ENCODE measurements at places on chromosomes 1 and 21. TPM values are rescaled to one million over a fixed set of nuclear protein-coding genes. Genes with fewer than 3 reads are reported as not detected.

The SPOCD1 gene
- not detected for total RNA-seq

The NBPF1 gene
- 7.6 TPM for total RNA-seq

- DNase-seq: no peak
Observed at GRCh38 chr1:109482791-109483671, 674 bp upstream of the ATXN7L2 start.

The DIP2A gene
- 29.7 TPM for total RNA-seq

The ACTL8 gene
- not detected for total RNA-seq

DNA sequence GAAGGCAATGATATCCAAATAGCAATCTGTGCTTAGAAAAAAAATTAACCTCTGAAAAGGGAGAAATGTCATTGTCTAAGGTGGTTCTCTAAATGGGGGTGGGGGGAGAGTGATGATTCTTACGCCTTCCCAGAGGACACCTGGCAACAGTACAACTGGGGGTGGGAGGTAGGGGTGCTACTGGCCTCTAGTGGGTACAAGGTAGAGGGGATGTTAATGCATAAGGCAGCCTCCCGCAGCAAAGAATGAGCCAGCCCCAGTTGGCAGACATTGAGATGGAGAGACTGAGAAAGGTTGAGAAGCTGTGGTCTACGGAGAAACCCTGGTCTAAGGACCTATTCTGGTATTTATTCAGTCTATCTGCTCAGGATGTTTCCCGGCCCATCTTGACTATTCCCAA, 472.2 kb upstream of the RUNX1 start:
- no peak for DNase-seq

The RRP1 gene
- total RNA-seq: 87.4 TPM

DNA sequence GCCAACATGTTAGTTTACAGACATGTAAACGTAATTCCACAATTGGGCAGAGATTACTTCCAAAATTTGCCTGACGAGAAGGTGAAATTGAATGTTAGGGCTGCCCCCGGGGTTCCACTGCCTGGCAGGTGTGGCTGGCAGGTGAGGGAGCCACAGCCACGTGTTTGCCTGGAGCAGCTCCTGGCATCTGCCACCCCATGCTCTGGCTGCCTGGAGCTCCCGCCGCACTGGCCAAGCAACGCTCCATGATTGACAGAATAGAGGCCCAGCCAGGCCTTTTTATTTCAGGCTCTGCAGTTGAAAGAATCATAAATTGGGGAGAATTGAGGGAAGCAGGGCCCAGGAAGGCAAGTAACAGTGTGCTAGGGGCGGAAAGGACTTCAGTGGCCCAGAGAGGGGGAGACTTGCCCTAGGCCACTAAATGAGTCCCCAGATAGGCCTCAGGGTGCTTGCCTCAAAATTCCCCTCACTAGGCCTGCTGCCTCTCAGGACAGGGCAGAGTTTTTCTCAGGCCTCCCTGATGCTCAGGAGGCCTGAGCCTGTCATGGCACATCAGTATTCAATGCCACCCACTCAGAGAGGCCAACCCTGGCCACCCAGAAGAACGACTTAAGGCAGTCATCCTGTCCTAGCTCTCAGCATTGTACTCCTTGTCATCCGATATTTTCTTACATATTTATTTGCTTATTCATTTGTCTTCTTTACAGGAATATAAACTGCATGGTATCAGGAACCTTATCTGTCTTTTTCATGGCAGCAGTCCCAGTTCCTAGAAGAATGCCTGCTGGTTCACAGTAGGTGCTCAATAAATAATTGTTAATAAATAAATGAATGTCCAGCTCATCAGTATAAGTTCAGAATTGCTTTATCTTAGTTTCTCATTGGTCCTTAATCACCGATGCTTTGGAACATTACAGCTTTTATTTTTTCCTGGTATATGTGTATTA, 16.6 kb upstream of the S1PR1 start:
- no peak for DNase-seq

DNA sequence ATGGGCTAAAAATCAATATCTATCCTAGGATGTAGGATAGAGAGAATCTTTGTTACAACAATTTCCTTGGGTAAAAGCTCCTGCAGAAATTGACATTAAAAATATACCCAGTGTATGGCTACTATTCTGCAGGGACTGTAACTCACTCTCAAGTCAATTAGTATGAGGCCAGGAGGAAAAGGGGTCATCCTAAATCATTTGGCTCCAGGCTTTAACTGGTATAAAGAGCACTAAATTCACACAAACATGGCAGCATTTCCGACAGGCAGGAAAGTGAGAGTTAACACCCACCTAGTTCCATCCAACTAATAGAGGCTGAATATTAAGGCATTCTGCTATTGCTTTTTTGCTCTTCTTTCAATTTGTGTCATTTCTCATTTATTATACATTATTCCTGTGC, 218.6 kb upstream of the C1orf87 start:
- no peak for DNase-seq

GRCh38 chr1:199132006-199132405, 493.2 kb downstream of the PTPRC start:
- no peak for DNase-seq

The LDLRAD2 gene
- not detected for total RNA-seq

The HAPLN2 gene
- not detected for total RNA-seq

DNA sequence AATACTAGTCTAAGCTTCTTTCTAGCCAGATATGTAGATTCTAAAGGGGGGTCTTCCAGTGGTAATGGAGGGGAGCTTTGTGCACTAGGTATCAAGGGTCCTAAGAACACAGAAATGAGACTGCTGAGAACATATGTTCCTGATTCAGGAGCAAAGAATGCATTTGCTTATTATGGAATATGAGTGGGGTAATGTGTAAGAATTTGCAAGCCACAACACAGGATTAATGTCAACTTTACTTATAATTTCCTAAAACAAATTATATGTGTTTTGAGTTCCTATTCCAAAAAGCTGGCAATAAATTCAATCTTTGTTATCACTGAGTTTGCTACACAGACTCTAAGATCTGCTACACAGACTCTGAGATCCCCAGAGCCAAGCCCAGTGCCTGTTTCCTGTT, 357.0 kb upstream of the PTBP2 start:
- DNase-seq: no peak

The LIPI gene
- not detected for total RNA-seq

DNA sequence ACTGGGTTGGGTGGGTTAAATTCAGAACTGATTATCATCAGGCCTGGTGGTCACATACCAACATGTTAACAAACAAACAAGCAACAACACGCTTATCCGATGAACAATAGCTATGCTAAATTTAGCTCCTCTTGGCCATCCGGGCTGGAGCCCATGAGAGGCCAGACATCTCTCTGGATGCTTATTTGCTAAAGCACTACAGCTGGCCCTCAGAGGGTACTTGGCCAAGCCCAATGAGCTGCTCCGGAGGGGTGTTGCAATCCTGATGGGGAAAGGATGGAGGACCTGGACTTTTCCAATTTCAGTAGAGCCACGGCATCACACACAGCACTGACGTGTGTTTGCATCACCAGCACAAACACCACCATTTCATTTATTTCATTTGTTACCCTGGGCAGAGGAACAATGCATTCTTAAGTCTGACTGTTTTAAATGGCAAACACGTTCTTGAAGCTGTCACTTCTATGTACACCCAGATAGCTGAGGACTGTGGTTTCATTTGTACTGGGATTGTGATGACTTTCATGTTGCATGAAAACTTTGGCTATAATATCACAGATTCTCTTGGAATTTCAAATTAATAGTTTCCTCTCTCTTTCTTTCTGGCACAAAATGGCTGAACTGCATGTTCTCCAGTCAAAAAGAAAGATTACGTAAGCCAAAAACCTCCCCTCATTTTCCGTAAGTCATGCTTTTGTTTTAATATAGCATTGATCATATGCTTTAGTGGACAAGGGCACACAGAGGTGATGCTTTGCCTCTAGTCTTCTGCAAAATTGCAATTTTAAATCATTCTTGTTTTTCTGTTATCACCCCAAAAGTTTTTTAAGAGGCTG, 359.8 kb upstream of the KAZN start:
- DNase-seq: no peak

GRCh38 chr1:33738976-33739375, 124.9 kb upstream of the HMGB4 start:
- DNase-seq: no peak

The ORC1 gene
- total RNA-seq: 39.8 TPM

DNA sequence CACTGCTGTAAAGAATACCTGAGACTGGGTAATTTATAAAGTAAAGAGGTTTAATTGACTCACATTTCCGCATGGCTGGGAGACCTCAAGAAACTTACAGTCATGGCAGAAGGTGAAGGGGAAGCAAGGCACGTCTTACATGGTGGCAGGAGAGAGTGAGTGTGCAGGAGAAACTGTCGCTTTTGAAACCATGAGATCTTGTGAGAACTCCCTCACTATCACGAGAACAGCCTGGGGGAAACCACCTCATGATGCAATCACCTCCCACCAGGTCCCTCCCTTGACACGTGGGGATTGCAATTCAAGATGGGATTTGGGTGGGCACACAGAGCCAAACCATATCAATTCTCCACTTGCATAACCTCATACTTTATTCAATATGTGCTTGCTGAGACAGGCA, 76.6 kb downstream of the GIPC2 start:
- DNase-seq: no peak

The PDE9A gene
- 1.5 TPM for total RNA-seq

DNA sequence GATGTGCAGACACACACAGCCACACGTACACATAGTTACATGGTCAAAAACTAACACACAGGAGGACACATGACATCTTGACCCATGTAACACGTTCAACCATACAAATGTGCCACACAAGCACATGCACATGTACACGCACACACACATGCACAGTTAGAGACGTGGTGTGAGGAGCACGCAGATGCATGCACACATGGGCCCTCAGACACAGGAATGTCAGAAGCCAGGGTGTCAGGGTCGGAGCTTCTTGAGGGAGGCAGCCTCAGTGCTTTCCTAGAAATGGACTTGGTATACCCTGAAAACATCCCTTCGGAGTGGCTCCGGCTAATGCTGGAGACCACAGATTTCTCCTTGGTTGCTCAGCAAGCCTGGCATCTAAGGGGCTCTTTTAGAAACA, 114.3 kb downstream of the DMRTB1 start:
- DNase-seq: no peak

DNA sequence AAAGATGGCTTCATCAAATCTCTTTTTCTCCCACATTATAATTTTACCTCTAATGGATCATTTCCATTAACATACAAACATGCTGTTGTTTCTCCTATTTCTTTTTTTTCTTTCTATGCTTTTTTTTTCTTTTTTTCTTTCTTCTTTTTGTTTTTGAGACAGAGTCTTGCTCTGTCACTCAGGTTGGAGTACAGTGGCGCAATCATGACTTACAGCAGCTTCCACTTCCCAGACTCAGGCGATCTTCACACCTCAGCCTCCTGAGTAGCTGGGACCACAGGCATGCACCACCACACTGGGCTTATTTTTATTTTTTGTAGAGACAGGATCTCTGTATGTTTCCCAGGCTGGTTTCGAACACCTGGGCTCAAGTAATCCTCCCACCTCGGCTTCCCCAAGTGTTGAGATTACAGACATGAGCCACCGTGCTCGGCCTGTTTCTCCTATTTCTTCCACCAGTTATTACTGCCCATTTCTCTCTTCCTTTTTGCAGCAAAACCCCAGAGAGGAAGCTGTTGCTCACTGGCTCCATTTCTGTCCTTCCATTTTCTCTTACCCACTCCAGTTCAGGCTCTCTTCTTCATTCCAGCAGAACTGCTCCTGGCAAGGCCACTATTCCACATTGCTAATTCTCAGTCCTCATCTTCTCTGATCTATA, 32.1 kb upstream of the OPRD1 start:
- DNase-seq: no peak

DNA sequence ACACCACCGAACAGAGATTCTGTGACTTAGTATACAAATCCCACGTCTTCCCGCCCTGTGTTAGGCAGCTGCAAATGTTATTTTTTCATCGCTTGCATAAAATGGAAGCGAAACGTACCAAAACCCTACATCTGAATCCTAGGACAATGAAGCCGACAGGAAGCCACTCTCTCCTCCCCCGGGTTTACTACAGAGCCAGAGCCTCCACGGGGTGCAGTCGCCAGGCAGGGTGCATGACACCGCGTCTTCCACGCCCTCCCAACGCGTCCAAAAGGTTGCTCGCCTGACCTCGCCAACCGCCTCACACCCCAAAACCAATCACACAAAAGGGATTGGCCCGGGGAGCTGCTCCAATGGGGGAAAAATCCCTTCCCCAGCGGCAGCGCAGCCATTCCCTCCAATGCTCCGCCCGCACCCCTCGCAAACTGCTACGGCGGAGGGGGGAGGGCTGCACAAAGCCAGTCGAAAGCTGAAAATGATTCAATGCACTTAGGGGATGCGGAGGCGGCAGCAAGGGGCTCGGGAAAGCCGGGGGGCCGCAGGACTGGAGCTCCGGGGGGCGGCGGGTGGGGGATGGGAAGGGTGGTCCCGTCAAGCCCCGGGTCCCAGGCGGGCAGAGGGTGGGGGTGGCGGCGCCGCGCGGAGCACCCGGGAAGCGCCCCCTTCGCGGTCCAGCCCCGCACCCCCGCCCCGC, 701 bp downstream of the CEP170 start:
- DNase-seq: no peak

GRCh38 chr1:246930830-246931548, 759 bp downstream of the AHCTF1 start:
- DNase-seq: peak; percentile 53

Data from CD8-positive, alpha-beta memory T cell (primary cell).